ENCODE measurements at places on chromosomes 2 and 18. TPM values are rescaled to one million over a fixed set of nuclear protein-coding genes. Genes with fewer than 3 reads are reported as not detected.

GRCh38 chr18:72986103-72986502, 118.3 kb upstream of the NETO1 start:
- DNase-seq: no peak

DNA sequence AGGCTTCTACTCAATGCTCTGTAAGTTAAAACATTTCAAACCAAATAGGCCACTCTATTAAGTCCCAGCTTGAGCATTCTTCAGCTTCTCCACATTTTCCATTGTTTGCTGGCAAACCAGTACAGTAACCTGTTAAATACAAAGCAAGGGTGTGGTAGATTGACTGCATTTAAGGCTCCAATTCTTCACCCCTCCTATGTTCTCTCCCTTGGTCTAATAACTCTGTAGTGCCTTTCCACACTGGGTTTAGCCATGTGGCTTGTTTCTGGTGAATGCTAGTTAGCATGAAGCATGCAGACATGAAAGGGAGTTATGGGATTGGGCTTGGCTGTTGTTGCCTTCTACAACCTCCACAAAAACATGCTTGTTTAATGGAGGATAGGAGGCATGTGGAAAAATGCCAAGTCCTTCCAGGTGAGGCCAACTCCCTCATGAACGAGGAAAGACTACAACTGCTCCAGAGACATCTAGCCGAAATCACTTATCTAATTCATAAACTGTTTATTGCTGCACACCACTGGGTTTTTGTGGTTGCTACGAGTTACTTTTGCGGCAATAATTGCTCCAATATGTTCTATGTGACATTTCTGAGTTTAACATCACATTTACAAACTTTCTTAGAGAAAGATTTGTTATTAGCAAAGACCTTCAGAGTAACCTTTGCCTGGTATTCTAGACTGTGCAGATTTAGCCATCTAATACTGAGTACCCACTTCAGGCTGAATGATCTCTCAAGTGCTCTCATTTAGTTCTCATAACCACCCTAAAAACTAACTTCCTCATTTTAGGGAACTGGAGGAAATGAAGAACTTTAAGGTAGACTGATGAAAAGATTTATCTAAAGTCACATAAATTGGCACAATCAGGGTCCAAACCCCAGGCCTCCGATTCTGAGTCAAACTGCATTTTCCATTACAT, 104.0 kb downstream of the SMAD2 start:
- no peak for DNase-seq

- DNase-seq: no peak
Measured at GRCh38 chr2:180679693-180680092, 300.7 kb upstream of the UBE2E3 start.

Gene KIF1A
- total RNA-seq: not detected

Gene CAD
- total RNA-seq: 20.3 TPM

Gene NEU4
- 6.8 TPM for total RNA-seq

All from CD4-positive, alpha-beta T cell (primary cell).